ENCODE measurements at places on chromosomes 11 and 22.

- DNase-seq, result no peak
These were observed 43.0 kb downstream of the CECR2 start for GRCh38 chr22:17412232-17412631.

GRCh38 chr11:12674571-12674935 lies 332 bp downstream of the TEAD1 start:
- DNase-seq, result no peak

DNA sequence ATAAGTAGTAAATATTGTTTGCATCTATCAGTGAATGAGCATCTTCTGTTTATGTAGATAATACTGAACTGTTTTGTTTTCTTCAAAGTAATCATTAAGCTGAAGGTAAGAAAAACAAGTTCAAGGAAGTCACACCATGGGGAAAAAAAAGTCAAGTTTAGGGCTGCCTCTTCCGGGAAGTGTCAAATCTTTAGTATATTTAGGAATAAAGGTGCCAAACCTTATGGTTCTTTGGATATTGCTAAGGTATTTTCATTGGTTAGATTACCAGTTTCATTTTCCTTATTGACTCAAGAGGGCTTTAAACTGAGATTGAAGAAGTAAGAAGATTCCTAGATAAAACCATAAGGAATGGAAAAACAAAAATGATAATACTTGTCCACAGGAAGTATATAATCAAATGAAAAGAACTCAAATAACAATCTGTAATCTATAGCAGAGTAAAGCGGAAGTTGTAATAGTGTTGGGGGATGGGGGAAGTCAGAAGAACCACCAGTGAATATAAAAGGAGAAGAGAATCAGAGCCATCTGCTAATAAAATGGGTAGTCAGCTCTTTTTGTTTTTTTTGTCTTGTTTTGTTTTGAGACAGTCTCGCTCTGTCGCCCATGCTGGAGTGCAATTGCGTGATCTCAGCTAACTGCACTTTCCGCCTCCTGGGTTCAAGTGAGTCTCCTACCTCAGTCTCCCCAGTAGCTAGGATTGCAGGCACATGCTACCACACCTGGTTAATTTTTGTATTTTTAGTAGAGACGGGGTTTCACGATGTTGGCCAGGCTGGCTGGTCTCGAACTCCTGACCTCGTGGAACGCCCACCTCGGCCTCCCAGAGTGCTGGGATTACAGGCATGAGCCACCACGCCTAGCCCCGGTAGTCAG lies 2.3 kb downstream of the ATM start:
- DNase-seq, result no peak

GRCh38 chr22:22696104-22696503 lies 51.7 kb downstream of the GGTLC2 start:
- no peak for DNase-seq

DNA sequence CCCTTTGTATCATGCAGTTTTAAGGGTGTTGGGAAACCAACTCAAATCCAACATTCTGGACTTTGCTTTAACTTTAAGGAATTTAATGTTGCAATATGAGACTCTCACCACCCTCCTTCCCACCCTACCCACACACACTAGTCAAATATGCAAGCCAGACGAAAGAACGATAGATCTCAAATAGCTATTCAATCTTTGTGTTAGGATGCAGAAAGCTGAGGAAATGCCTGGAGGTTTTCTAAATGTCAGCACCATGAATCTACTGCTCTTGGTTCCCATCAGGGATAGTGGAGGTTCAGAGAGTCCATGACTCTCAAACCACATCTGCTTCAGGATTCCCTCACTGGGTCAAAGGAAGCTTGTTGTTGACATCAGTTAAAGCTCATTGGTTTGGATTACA lies 33.7 kb downstream of the EXPH5 start:
- DNase-seq, result peak; percentile 93

DNA sequence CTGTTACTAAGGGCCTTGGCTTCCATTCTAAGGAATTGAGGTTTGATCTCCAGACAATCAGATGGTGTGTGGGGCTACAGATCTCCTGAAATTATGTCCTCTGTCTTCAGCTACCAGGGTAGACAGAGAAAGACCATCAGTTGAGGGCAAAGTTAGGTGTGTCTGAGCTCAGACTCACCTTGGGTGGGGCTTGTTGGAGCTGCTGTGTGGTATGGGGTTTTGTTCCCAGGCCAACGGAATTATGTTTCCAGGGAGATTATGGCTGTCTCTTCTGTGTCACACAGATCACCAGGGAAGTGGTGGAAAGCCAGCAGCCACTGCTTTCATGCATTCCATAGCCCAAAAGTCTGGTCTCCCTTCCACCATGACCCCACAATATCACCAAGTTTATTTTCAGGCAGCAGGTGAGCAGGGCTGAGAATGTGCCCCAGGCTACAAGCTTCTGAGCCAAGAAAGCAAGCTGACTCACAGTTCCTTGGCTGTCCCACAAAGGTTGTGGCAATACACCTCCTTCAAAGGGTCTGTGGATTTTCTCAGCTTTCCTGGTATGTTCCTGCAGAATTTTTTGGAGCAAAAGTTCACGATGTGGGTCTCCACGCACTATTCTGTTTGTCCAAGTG lies 714.9 kb downstream of the LUZP2 start:
- no peak for DNase-seq

- no peak for DNase-seq
These were observed 7.2 kb downstream of the BLID start for GRCh38 chr11:122108828-122109227.

DNA sequence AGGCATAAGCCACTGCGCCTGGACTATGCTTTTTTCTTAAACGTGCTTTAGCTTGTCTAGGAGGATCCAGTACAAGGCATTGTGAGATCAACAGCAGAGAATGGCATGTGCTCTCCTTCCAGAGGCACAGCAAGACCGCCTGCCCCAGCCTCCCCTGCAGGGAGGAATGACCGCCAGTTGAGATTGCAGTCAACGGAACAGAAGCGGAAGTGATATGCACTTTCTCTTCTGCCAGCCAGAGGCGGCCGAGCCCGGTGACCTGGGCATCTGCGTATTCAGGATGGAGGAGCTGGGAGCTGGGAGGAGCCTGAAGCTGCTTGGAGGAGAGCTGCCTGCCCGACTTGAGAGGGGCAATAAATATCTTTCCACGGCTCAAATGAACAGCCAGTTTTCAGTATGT lies 243.0 kb downstream of the CTTN start:
- no peak for DNase-seq

- no peak for DNase-seq
These were observed 13.1 kb upstream of the TTLL12 start for GRCh38 chr22:43200031-43200430.

DNA sequence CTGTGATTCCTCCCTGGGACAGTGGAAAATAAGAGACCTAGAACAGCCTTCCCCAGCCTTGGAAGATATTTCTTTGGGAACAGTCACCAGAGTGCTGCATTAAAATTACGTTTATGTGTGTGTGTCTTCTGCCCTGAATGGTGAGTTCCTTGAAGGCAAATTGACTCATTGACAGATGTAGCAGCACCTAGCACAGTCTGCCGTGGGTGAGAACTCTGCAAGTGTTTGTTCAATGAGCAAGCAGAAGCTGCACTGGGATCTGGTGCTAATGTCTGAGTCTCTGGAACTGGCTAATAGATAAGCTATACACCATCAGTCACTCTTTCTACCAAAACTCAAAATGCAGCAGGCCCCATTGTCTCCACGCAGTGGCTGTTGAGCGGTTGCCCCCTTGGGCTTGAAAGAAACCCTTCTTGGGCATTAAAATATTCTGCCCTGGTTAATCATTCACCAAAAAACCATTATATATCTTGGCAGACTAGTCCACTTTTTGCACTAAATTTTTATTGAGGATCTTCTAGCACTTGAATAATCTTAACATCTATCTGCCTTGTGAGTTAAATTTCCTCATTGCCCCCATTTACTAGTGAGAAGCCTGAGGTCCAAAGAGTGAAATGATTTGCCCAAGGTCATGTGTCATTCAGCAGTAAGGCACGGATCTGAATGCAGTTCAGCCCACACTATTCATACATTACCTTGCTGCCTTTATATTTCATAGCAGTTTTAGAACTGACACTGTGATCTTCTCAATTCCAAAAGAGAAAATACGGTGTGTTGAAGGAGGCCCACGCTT lies 87.8 kb upstream of the GALNT18 start:
- no peak for DNase-seq

GRCh38 chr22:48423481-48423911 lies 1404.2 kb downstream of the BRD1 start:
- DNase-seq, result peak; percentile 26

- no peak for DNase-seq
These were observed 8.7 kb downstream of the PRR5 start for GRCh38 chr22:44710474-44711240.

DNA sequence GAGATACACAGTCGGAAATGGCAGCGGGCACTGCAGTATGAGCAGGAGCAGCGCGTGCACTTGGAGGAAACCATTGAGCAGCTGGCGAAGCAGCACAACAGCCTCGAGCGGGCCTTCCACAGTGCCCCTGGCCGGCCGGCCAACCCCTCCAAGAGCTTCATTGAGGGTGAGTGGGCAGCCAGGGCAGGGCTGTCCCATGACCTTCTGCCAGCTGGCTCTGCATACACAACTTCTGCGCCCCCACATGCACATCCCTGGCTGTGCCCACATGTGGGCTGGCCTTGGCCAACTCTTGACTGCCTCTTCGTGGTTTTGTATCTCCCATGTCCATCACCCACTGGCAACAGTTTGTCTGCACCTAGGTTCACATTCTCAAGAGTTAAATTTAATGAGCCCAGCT lies 81.1 kb downstream of the MORC2 start:
- no peak for DNase-seq

- no peak for DNase-seq
These were observed 60.9 kb upstream of the PAX6 start for GRCh38 chr11:31872076-31872443.

GRCh38 chr11:130602641-130603334 lies 154.3 kb downstream of the ADAMTS15 start:
- no peak for DNase-seq

- DNase-seq, result no peak
These were observed 3.4 kb upstream of the IGLL5 start for GRCh38 chr22:22884010-22884887.
